D341Med (cell line): ENCODE measurements at places on chromosomes 2 and 18.

GRCh38 chr2:158091647-158092046, 10.0 kb upstream of the UPP2 start:
- DNase-seq, result no peak

DNA sequence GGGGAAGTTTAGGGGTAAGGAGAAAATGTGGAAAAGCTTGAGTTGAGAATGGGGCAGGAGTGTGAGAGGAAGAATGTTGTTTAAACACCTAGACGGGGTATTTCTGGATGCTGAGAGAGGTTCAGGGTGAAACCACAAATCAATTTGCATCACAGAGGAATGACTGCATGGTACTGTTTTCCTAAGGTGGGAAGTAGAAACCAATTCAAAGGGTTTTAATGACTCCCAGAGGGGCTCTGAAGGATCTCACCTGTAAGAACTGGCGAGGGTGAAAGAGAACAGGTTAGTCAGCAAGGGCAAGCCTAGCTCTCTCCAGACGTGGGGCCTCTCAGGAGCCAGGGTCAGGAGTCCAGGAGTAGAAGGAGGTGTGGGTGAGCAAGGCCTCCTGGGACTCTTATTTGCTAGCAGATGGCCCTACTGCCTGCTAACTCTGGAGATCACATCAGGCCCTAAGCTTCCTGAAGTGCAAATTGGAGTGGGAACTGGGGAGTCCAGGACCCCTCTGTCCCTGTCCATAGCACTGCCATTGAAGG, 133.0 kb upstream of the CELF4 start:
- no peak for DNase-seq

GRCh38 chr2:201808027-201808426, 1.7 kb downstream of the CDK15 start:
- DNase-seq, result no peak

GRCh38 chr2:119480718-119481142, 43.6 kb downstream of the SCTR start:
- no peak for DNase-seq

DNA sequence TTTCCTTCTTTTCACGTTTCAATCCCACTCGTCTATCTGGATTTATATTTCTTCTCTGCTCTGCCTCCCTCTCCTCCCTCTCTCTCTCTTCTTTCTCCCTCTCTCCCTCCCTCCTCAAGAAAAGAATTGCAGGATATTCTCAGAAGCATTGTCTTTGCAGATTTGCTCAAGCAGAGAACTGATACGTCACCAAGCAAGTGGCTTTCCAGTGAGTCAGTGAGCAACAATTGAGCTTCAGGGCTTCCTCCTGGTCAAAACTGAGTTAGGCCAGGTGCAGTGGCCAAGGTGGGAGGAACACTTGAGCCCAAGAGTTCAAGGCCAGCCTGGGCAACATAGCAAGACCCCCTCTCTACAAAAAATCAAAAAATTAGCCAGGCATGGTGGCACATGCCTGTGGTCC, 151.1 kb downstream of the SMAD2 start:
- no peak for DNase-seq
